ENCODE measurements at places on chromosomes 2 and 18. TPM values are rescaled to one million over a fixed set of nuclear protein-coding genes. Genes with fewer than 3 reads are reported as not detected.

The SERPINB11 gene
- not detected for total RNA-seq

The MYCN gene
- not detected for total RNA-seq

The RAB6D gene
- total RNA-seq, result not detected

The ERLEC1 gene
- total RNA-seq, result 21.6 TPM

The NDUFS1 gene
- 82.1 TPM for total RNA-seq

The SCN9A gene
- not detected for total RNA-seq

The TWIST2 gene
- not detected for total RNA-seq

The ATRAID gene
- 78.6 TPM for total RNA-seq

The DPP10 gene
- not detected for total RNA-seq

The HDHD2 gene
- total RNA-seq, result 32.6 TPM

DNA sequence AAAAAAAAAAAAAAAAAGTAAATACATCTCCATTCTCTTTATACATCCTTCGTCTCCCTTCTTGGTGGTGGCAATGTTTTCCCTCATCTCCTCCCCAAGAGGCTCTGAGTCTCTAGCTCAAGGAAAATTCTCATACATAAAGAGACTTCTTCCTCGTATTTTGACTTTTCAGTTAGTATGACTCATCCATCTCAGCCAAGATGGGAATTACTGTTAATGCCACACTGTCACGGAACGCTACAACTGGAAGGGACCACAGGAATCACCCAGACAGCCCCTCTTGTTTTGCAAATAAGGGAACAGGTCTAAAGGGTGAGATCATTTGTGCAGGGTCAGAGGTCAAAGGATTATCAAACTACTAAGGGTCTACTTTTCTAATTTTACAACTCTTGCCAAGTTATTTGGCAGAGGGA is 19.5 kb downstream of the NFE2L2 start:
- no peak for DNase-seq
- no peaks in the 10 kb centered on the region for H3K27me3 ChIP-seq
- peaks cover 62% of the 10 kb centered on the region for H3K4me1 ChIP-seq
- H3K36me3 ChIP-seq, result peaks cover 26% of the 10 kb centered on the region
- peak overlapping the region; percentile 34 for H3K27ac ChIP-seq

DNA sequence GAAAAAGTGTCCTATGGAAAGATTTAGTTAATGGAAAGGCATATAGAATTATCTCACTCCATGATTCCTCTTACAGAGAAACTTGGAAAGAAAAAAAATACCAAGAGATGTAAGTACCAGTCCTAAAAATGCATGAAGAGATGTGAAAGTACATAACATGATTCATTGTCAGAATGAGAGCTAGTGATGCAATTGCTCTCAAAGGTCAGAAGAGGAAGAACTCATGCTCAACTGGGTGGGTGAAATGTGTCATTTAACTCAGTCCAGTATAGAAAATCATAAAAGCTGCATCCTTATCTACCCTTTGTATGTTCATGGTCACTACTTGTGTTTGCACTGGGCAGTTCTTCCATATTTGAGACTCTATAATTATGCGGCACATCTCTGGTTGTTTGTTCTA is 300.0 kb upstream of the PIK3C3 start:
- no peaks in the 10 kb centered on the region for H3K27me3 ChIP-seq
- no peak overlapping the region for H3K4me3 ChIP-seq
- no peak overlapping the region for H3K27ac ChIP-seq
- H3K36me3 ChIP-seq, result no peaks in the 10 kb centered on the region
- DNase-seq, result no peak

GRCh38 chr2:186717320-186718007 is 23.6 kb downstream of the FAM171B start:
- H3K4me3 ChIP-seq, result no peak overlapping the region
- DNase-seq, result no peak
- H3K4me1 ChIP-seq, result no peaks in the 10 kb centered on the region
- H3K27me3 ChIP-seq, result peaks cover 13% of the 10 kb centered on the region
- H3K27ac ChIP-seq, result no peak overlapping the region

- no peaks in the 10 kb centered on the region for H3K4me1 ChIP-seq
- no peak overlapping the region for H3K4me3 ChIP-seq
- peaks cover 3% of the 10 kb centered on the region for H3K36me3 ChIP-seq
- DNase-seq, result no peak
- H3K27me3 ChIP-seq, result no peaks in the 10 kb centered on the region
- H3K27ac ChIP-seq, result no peak overlapping the region
Observed at GRCh38 chr2:148130581-148130980, 109.7 kb downstream of the MBD5 start.

DNA sequence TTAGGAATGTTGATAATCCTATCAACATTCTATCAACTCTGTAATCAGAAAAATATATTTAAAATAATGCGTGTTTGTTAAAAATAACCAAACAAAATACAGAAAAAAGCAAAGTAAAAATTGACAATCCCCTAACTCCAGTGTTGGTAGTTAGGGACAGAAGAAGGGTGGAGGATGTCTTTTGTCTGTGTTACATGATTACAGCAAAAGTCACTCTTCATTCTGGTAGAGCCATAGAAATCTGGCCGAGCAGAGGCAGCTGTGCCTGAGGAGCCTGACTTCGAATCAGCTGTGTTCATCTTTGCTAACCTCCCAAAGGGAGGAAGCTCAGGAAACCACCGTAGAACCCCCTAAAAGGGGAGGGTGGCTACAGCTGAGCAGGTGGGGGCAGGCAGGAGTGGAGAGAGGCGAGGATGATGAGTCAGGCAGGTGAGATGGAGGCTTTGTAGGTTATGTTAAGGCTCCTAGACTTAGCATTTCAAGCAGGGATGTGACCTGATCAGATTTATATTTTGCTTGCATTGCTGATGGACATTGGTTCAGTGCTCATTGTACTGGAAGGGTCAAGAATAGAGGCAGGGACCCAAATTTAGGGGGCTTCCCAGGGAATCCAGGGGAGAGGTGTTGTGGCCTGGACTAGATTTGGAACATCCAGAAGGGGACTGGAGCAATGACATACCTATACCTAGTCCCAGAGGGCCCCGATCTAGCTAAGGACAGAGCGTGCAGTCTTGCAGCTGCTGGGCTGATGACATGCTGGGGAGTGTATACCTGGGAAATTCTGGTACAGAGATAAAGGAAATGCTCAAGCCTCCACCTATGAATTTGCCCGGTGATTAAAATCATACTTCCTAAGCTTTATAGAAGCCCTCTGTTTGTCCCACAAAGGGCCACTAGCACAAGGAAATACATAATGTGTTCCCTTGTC is 95.7 kb downstream of the NEDD4L start:
- peaks cover 9% of the 10 kb centered on the region for H3K4me1 ChIP-seq
- H3K27me3 ChIP-seq, result peaks cover 4% of the 10 kb centered on the region
- no peak for DNase-seq
- H3K27ac ChIP-seq, result no peak overlapping the region
- H3K36me3 ChIP-seq, result no peaks in the 10 kb centered on the region
- H3K4me3 ChIP-seq, result no peak overlapping the region

DNA sequence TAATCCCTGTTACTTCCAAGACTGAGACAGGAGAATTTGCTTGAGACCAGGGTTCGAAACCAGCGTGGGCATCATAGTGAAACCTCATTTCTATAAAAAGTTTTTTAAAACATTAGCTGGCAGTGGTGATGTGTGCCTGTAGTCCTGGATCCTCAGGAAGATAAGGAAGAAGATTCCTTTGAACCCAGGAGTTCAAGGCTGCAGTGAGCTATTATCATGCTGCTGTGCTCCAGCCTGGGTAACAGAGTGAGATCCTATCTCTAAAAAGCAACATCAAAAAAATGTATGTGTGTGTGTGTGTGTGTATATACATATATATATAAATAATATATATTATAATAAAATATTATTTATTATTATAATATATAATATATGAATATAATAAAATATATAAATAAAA is 1417.6 kb upstream of the CDH2 start:
- H3K27ac ChIP-seq, result no peak overlapping the region
- H3K36me3 ChIP-seq, result no peaks in the 10 kb centered on the region
- no peaks in the 10 kb centered on the region for H3K4me1 ChIP-seq
- no peak overlapping the region for H3K4me3 ChIP-seq
- no peak for DNase-seq
- no peaks in the 10 kb centered on the region for H3K27me3 ChIP-seq

DNA sequence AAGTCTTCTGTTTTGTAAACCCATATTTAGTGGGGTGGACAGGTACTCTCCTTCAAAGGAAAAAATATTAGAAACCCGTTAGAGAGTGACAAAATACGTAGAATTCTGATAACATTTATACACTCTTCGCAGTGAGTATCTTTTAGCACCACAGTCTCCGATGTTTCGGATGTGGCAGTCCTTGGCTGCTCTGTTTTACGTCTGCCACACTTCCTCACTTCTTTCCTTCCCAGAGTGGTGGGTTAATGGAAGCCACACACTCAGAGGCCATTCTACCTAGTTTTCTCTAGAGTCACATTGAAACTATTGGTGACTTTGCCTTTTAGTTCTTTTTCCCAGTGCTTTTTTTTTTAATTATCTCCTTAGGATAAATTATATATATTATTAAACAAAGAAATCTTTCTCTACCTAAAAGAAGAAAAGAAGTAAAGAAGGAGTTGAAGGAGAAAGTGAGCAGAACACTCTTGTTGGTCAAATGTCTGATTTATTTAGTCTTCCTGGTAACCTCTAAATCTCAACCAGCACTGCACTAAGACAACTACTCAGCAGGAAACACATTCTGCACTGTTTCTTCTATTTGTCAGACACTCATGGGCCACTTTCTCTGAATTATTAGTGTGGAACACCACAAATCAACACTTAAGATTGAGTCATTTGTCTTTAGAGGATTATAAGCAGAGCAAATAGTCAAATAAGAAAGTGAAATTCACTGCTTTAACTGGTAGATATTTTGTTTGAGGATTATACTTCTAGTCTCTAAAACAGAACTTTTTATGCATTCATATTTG is 451.3 kb upstream of the TMEFF2 start:
- H3K4me3 ChIP-seq, result no peak overlapping the region
- no peaks in the 10 kb centered on the region for H3K4me1 ChIP-seq

GRCh38 chr2:188412190-188412589 is 120.5 kb downstream of the GULP1 start:
- H3K36me3 ChIP-seq, result no peaks in the 10 kb centered on the region
- DNase-seq, result no peak
- H3K4me3 ChIP-seq, result no peak overlapping the region
- H3K4me1 ChIP-seq, result no peaks in the 10 kb centered on the region
- H3K27me3 ChIP-seq, result no peaks in the 10 kb centered on the region

DNA sequence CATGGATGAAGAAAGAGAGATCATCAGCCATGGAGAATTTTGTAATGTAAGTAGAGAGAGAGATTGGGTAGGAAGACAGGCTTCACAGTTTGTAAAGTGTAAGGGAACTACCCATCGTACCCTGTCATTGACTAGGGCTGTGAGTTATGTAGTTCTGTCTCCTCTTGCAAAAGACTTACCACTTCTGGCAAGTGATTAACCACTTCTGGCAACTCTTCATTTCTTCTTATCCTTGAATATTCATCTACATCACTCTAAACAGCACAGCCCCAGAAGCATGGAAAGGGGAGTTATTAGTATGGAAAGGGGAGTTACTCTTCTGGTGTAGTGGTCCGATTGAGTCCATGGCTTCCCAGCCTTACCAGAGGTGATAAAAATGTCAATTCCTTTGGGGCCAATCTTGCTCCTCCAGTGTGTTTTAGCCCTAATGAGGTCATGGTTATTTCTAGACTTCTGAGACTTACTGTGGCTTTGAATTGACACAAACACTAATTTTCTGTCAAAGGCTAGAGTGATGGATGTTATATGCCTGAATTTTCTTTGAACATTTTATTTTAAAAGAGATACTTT is 52.0 kb downstream of the STAT1 start:
- peak overlapping the region; percentile 73 for H3K27ac ChIP-seq
- no peaks in the 10 kb centered on the region for H3K27me3 ChIP-seq
- H3K36me3 ChIP-seq, result peaks cover 65% of the 10 kb centered on the region
- H3K4me3 ChIP-seq, result no peak overlapping the region

- no peaks in the 10 kb centered on the region for H3K4me1 ChIP-seq
- H3K36me3 ChIP-seq, result no peaks in the 10 kb centered on the region
- no peak overlapping the region for H3K4me3 ChIP-seq
- H3K27ac ChIP-seq, result no peak overlapping the region
- no peak for DNase-seq
Observed at GRCh38 chr2:1406434-1406833, 6.8 kb upstream of the TPO start.

- no peaks in the 10 kb centered on the region for H3K36me3 ChIP-seq
- H3K27ac ChIP-seq, result no peak overlapping the region
- H3K4me3 ChIP-seq, result no peak overlapping the region
- DNase-seq, result no peak
- no peaks in the 10 kb centered on the region for H3K27me3 ChIP-seq
- H3K4me1 ChIP-seq, result no peaks in the 10 kb centered on the region
Observed at GRCh38 chr2:167814881-167815718, 432.3 kb downstream of the STK39 start.

GRCh38 chr2:12603781-12604295 is 112.9 kb upstream of the TRIB2 start:
- H3K4me1 ChIP-seq, result peaks cover 2% of the 10 kb centered on the region
- H3K4me3 ChIP-seq, result no peak overlapping the region
- H3K36me3 ChIP-seq, result no peaks in the 10 kb centered on the region
- no peak for DNase-seq
- H3K27me3 ChIP-seq, result peaks cover 5% of the 10 kb centered on the region

GRCh38 chr2:236352761-236353593 is 88.8 kb upstream of the ASB18 start:
- H3K27ac ChIP-seq, result no peak overlapping the region
- H3K36me3 ChIP-seq, result no peaks in the 10 kb centered on the region
- H3K27me3 ChIP-seq, result no peaks in the 10 kb centered on the region
- H3K4me3 ChIP-seq, result no peak overlapping the region
- DNase-seq, result peak; percentile 42

- no peaks in the 10 kb centered on the region for H3K36me3 ChIP-seq
- no peak overlapping the region for H3K27ac ChIP-seq
- H3K27me3 ChIP-seq, result peaks cover 6% of the 10 kb centered on the region
- DNase-seq, result no peak
- no peaks in the 10 kb centered on the region for H3K4me1 ChIP-seq
Observed at GRCh38 chr2:133940134-133940533, 313.7 kb upstream of the MGAT5 start.

DNA sequence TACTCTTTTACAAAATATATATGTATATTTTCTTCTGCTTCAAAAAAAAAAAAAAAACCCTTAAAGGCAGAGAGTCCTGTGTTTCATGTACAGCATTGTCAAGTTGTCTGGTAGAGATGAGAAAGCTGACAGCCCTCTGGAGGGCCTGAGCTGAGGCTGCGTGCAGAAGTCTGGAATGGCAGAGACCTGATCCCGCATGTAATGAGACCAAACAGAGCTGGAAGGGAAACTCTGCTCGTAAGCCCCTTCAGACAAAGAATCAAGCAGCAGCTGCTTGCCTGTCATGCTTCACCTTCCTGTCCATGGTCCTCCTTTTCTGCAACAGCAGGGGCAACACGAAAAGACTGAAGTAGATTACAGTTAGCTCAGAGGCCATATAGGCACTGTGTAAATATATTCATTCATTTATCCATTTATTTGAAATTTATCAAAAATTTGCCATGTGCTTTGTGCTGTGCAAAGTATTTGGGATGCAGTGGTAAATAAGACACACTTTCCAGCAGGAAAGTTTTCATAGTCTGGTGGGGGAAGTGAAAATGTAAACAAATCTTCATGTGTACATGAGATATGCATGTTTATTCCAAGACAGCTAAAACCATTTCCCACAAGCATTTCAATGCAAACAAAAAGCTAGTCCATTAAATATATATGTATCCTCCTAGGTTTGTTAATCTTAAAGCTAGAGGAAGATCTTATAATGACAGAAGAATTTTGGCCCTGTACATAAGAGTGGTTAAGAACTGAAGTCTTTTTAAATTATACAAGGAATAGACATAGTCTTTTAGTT is 912.7 kb downstream of the CPS1 start:
- DNase-seq, result no peak
- H3K27ac ChIP-seq, result no peak overlapping the region
- H3K27me3 ChIP-seq, result no peaks in the 10 kb centered on the region
- H3K4me3 ChIP-seq, result no peak overlapping the region
- no peaks in the 10 kb centered on the region for H3K36me3 ChIP-seq
- no peaks in the 10 kb centered on the region for H3K4me1 ChIP-seq
